COLO829 (cell line): ENCODE measurements at places on chromosomes 2 and 18.

GRCh38 chr2:127104881-127105655 is 1.9 kb downstream of the BIN1 start:
- DNase-seq = no peak

DNA sequence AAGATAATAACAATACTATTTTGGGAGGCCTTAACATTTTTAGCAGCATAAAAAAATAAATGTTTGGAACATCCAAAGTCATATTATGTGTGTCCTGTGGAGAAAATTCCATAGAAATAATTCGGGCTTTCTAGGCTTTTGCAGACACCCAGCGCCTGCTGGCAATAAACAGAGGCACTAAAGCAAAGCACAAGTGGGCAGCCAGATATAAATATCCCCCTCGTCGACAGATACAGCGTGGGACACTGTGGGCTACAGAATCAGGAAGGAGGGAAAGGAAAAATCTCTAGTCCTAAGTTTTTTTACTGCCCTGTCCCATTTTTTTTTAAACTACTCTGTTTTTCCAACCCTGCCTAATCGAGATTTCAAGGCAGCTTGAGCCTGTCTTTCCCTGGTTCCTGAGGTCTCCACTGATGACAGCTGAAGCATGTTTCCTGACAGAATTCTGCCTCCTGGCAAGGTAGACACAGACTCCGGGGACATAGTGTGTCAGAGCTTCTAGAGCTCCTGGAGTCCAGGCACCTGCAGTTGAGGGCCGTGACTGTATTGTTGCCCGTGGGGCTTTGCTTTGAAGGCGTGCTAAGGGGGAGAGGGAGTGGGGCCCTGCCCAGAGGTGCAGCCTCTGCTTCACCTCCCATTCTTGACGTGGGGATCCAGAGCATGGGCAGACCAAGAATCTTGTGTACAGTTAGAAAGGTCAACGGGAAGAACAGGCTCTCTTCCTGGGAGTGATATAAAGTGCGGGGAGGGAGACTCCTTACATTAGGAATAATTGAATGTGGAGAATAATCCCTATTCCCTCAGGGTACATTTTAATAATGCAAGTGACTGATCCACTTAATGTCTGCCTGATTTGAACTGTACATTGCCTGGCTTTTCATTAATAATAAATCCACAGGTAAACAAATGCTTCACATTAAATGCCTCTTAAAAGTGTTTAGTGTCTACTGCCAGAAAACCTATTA is 232.3 kb downstream of the DCC start:
- DNase-seq = no peak

- DNase-seq = no peak
Measured at GRCh38 chr2:112046231-112046630, 8.8 kb upstream of the TMEM87B start.

GRCh38 chr2:39494784-39495251 is 57.7 kb upstream of the MAP4K3 start:
- no peak for DNase-seq

DNA sequence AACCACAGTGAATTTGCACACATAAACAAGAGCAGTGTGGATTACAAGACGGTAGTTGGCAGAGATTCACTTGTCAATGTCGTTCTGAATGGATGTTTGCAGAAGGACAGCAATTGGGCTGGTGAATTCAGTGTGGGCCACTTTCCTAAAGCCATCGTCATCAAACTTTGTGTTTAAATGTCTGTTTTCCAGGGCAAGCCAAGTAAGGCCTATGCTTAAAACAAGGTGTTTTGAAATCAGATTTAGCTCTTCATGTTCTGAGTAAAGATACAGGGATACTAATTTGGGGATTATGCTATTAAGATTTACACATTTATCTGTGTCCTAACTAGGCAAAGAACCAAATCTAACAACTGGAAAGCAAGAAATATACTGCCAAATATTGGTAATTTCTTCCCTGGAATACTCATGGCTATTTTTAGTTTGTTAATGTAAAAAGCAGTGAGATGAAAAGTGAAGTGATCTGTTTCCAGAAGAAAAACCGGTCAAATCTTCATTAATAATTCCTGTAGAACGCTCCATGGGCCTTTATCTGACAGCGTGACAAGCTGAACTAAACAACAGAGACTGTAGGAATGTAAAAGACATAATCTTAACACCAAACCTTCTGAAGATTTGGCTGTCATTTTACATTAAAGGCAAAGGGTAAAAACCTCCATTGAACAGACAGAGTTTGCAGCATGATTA is 175.7 kb downstream of the ICOS start:
- no peak for DNase-seq

DNA sequence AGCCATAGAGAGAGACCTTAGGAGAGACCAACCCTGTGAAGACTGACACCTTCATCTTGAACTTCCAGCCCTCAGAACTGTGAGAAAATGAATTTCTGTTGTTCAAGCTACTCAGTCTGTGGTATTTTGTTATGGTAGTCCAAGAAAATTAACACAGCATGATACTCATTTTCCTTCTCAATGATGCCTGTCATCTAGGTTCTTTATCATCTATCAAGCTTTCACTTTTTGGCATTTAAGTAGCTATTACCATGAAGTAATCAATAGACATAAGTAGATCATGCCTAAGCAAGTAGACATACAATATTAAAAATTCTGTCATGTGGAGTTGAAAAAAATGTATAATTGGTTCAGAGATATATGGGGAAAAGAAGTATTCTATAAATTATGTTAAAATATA is 444.7 kb downstream of the THSD7B start:
- no peak for DNase-seq

DNA sequence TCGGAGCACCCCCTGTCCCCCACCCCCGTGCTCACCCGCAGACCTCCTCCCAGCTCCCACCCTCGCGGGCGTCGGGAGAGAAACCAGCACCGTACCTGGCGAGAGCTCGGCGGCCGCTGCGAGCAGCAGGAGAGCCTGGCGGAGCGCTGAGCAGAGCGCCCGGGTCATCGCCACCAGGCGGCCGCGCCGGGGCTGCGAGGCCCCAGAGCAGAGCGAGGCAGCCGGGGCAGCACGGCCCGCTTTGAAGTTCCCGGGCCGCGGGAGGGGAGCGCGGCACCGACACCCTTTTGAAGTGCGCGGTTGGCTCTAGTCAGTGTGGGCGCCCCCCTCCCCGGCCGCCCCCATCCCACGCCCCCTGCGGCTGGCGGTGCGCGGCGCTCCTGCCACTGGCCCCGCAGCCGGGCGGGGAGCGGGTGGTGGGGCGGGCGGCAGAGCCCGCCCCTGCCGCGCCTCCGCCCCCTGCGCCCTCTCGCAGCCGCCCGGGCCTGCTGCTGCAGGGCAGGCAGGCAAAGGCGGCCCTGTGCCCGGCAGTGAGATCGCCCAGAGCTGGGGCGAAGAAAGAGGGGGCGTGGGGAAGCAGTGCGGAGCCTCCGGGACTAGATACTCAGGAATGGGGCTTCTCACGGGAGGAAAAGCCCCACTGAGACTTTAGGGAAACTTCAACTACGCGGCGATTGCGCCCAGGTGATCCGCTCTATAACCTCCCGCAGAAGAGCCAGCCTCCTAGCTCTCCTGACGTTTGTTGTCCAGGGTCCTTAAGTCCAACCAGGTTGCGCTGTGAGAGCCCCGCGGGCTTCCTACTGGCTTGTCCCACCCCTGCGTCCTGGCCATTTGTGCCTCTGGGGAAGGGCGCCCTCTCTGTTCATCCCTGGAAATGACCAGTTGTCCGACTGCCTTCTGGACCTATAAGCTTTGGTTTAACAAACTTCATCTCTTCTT is at the start of gene ACVR1C:
Gene ACVR1C (minus strand): TSS at position 388 of the 939 bp plus-strand sequence. CDS start 220 bp downstream, at position 168.
- peak; percentile 53 for DNase-seq

DNA sequence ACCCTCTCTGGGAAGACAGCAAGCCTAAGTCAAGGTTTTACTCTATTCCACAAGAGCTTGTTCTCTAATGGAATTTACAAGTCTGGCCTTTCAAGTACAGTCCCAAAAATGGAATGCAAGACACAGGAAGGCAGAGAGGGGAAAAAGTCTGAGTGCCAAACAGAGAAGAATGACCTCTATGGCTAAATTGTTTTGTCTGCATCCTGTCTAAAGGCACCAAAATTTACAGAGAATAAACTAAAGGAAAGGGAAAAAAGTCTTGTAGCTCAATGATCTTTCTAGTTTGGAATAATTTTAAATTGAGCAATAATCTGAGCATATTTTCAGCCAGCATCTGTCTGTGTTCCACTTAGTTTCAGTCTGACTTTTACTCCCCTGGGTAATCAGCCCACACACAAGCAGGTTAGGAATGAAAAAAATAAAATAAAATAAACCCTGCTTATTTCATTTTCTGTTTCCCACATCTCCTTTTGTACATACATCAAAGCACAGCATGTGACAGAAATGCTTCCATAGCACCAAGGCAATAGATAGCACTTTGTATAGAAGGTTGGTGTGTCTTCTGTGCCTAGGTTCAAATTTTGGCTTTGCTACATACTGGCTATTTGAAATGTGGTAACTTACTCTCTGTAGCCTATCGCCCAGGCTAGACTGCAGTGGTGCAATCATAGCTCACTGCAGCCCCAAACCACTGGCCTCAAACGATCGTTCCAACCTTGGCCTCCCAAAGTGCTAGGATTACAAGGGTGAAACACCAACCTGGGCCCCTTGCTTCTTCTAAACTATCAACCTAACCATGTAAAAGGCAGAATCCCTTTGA is 105.1 kb downstream of the SLC8A1 start:
- DNase-seq = no peak

DNA sequence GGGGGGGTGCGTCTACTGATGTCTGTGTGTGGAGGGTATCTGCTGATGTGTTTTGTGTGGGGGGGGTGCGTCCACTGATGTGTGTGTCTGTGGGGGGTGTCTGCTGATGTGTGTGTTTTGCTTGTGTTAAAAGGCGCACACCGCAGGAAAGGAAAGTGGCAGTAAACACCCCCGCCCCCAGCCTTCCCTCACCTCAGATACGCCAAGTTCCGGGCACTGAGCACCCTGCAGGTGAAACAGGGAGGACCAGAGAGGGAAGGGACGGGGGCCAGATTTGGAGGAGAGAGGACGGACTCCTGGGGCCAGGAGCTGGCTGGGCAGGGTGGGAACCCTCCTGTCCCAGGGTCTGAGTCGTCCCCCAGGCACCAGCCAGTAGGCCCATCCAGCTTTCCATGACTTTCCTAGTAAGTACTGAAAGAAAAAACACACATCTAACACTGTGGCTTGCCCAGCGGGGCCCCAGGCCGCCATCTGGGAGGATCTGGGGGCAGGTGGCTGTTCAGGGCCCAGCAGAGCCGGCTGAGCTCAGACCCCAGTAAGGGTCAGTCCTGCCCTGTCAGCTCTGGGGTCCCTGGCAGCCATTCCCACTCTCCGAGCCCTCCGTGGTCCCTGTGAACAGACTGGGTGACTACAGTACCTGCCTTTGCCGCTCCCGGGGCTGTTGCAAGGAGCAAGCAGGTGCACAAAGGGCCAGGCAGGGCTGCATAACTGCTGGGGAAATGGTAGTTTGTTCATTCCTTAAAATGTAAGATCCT is 126.9 kb downstream of the NFATC1 start:
- no peak for DNase-seq

- DNase-seq = no peak
Measured at GRCh38 chr2:214740867-214741395, 68.6 kb downstream of the BARD1 start.

DNA sequence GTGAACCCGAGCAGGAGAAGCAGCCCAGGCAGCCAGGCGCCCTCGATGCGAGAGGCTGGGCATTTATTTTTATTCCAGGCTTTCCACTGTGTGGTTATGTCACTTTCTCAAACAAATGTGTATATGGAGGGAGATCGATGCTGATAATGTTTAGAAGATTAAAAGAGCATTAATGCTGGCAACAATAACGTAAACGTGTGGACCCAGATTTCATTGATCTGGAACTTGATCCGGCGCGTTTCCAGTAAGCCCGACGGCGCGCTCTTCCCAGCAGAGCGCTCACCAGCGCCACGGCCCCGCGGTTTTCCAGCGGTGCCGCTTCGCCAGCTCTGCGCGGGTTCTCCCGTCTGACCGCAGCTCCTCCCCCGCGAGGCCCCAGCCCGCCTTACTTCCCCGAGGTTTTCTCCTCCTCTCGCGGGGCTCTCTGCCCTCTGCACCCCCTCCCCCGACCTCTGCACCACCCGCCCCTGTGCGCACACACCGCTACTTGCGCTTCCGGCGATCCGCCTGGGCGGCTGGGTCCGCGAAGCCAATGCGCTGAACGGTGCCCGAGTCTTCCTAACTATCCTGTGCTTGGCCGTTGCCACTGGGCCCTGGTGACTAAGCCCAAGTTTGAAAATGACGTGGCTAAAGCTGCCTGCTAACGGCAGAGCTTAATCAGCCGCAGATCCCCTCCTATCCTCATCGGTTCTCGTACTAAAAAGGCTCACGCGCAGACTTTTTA is 6.1 kb downstream of the ONECUT2 start:
- no peak for DNase-seq

GRCh38 chr2:26384183-26384582 is 17.5 kb upstream of the DRC1 start:
- peak; percentile 60 for DNase-seq

DNA sequence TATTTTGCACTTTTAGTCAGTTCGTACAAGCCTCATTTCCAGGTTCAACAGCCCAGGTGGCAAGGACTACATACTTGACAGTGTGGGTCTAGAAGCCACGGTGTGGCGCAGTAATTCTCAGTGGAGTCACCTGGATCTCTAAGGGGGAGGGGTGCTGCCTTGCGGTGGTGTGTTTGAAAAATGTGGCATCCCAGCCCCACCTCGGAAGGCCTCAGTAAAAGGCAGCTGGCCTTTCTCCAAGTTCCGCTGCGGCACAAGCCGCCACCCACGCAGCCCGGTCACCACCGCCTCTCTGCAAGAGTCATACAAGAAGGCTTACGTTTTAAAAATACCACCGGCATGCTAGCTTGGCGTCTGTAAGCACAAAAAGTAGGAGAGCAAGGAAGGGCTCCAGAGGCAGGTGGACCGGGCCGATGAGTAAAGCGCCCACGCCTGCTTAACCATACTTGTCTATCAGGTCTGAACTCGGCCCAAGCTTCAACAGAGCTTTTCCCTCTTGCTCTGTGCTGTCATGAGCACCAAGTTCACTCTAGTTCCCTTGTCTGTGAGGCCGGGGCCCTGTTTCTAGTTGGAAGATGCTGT is 49.5 kb downstream of the SPRED2 start:
- DNase-seq = peak; percentile 78

DNA sequence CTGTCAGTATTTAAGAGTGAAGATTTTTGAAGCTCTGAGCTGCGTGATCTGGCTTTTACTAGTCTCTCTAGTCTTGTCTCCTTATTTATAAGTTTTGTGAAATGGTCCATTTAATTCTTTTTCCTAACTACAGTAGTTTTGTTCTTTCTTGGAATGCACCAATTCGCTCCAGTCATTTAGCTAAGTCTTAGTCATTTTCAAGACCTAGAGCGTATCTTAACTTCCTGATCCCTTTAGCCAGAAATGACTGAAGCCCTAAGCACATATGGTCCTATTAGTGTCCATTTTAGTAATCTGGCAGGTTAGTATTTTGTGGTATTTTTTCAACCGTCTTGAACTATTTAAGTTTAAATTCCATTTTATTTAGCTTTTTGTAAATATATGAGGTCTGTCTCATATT is 3.6 kb downstream of the BIRC6 start:
- DNase-seq = no peak

GRCh38 chr2:85183076-85183475 is 49.9 kb downstream of the TCF7L1 start:
- DNase-seq = no peak

GRCh38 chr2:197121756-197122385 is 188.7 kb downstream of the ANKRD44 start:
- DNase-seq = no peak

GRCh38 chr2:219713110-219713509 is 85.7 kb downstream of the SLC4A3 start:
- DNase-seq = peak; percentile 53

- DNase-seq = no peak
Measured at GRCh38 chr2:107197594-107198294, 311.8 kb upstream of the ST6GAL2 start.
